ENCODE measurements at places on chromosomes 6 and 20.
A peak's percentile ranks its signal among the peaks of the same experiment; 100 is the strongest.

GRCh38 chr20:1994627-1995026 lies 769 bp upstream of the PDYN start:
- DNase-seq, result no peak

- peak; percentile 31 for DNase-seq
Observed at GRCh38 chr6:7671076-7671475, 54.8 kb upstream of the BMP6 start.

GRCh38 chr6:128763599-128764300 lies 119.2 kb upstream of the LAMA2 start:
- DNase-seq, result no peak

GRCh38 chr6:5481750-5482149 lies 220.4 kb downstream of the FARS2 start:
- DNase-seq, result no peak

DNA sequence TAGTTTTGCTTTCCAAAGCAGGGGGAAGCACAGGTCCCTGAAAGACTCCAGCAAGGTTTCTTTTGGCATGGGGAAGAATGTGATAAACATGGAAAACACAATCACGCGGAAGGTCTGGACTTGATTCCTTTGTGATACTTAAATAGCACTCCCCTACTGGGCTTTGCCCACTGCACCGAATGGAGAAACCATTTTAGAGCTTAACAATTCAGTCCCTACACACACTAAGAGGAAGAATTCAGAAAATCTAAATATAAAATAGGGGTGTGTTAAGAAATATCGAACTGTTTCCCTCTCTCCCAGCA lies 71.4 kb upstream of the NHSL1 start:
- DNase-seq, result peak; percentile 23

DNA sequence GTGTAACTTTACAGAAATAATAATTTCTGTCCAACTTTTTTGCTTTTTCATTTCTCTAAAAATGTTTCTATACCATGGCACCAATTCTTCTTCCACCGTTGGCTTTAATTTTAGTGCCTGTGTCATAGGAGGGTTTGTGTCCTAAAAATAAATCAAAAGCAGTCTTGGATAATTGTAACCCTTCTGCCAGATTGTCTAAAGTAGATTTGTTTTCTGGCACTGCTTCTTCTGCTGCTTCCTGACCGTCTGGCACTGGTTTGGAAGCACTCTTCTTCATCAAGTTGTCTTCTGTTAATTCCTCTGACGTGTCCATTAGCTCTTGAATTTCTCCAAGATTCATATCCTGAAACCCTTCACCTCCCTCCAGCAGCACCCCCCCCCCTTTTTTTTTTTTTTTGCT lies 33.1 kb downstream of the SCAF8 start:
- no peak for DNase-seq

- DNase-seq, result peak; percentile 70
Observed at GRCh38 chr20:37345339-37346235, at the start of gene SRC. TSS of gene SRC (plus strand) at chr20:37346140. CDS start at chr20:37384154, 38,014 bp downstream.

DNA sequence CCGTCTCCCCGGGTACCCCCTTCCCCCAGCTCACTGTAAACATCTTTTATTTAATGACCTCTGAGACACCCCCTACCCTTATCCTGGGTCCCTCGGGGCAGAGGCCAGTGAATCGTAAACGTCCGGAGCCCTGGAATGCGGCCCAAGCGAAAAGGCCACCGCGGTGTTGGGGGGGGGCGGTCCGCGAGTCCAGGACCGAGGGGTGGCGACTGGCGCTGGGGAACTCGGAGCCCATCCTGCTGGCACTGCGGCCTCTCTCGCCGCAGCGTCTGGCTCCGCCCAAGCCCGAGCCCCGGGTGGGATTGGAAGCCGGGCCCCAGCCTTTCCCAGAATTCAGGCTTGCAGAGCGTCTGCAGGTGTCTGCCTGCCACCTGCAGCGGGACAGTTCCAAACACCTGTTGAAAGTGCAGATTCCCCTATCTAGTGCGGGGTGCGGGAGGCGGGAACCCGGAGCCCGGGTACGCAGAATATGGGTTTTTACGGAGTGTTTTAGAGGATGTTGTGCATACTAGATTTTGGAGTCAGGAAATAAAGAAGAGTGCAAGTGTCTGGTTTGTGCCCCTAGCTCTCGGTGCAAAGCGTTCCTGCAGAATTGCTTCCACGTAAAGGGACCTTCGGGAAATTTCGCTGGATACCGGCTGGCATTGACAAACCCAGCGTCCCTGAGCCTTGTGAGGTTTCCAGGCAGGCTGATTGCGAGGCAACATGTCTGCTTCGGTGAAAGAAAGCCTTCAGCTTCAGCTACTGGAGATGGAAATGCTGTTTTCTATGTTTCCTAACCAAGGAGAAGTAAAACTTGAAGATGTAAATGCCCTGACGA lies 800 bp downstream of the RWDD2A start:
- peak; percentile 17 for DNase-seq

- no peak for DNase-seq
Observed at GRCh38 chr6:14082771-14083170, 34.8 kb upstream of the CD83 start.

- peak; percentile 83 for DNase-seq
Observed at GRCh38 chr6:160510199-160510598, 153.9 kb downstream of the LPA start.

DNA sequence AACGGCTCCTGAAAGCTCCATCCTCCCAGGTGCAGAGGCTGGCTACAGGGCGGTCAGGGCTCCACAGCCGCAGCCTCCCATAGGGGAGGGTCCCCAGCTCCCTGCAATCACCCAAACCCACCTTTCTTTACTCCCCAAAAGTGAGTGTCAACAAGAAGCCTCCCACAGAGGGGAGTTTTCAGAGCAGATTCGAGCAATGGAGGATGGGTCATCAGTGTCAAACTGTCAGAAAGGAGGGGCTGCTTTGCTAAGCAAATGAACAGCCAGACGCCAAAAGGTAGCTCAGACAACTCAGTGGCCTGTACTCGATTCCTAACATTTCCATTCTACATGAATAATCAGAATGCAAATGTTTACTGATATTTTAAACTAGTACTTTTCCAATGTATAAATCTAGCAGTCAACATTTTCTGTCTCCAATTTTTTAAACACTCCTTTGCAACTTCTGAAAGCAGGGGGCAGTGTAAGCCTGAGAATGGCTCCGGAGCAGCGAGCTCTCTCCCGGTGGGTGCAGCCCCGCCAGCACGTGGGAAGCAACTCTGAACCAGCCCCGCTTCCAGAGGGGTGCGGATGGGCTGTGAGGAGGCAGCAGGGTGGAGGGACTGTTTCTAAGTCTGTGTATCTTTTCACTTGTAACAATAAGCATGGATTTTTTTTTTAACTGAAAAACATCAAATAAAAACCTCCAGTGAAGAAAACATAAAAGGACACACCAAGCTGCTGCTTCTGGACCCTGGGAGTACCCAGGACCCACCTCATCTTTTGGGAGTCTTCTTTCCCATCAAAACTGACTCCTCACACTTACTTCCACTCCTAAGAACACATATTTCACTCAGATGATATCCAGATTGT lies 54.9 kb downstream of the TAF4 start:
- DNase-seq, result peak; percentile 37

GRCh38 chr20:24480509-24480908 lies 11.1 kb downstream of the SYNDIG1 start:
- DNase-seq, result no peak

DNA sequence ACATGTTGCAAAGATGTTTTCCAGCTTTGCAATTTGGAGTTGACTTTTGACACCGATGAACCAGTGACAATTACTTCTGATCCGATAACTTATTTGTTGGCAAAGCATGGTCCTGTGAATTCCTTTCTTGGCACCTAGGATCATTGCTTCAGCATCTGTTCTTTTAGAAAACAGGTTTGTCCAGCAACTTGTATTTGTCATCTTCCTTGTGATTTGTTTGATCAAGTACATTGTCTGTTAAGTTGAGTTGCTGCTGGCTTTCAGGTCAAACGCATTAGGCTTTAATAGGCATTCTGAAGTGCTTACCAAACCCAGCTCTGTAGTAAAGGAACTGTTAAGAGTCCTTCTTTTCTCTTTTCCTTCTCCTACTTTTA lies 192.4 kb upstream of the ZNF217 start:
- DNase-seq, result no peak

- DNase-seq, result no peak
Observed at GRCh38 chr6:130008236-130008873, 10.0 kb upstream of the L3MBTL3 start.

DNA sequence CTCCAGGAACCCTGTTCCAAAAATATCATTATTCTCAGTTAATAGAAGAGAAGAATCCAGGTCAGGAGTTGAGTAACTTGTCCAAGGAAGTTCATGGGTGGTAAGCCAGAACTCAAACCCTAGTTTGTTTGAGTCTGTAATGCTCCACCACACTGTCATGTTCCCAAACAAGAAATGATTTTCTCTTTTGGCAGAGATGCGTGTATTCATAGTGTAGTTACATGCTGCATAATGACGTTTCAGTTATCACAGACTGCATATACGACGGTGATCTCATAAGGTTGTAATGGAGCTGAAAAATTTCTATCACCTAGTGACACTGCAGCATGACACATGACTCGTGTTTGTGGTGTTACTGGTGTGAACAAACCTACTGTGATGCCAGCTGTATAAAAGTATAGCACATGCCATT lies 102.6 kb downstream of the TULP4 start:
- peak; percentile 91 for DNase-seq

DNA sequence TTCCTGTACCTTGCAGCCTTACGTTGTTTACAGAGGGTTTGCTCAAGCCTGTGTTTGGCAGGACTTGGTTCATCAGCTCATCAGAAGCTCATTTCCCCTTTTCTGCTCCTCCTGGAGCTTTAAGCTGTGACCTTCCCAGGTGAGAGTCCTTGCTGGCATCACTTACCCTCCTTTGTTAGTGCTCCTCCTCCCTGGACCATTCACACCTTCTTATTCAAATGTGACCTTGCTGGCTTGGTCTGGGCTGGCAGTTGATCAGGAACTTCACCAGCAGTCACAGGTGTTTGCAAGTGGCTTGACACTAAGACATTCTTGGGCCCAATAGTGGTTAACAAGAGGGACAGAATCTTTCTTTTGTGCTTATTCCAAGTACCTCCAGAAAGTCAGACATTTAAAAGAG lies 148.8 kb downstream of the C6orf58 start:
- DNase-seq, result no peak

- DNase-seq, result no peak
Observed at GRCh38 chr6:25377664-25378063, 98.5 kb downstream of the CARMIL1 start.

GRCh38 chr20:36824142-36824940 lies 50.8 kb upstream of the DSN1 start:
- no peak for DNase-seq

DNA sequence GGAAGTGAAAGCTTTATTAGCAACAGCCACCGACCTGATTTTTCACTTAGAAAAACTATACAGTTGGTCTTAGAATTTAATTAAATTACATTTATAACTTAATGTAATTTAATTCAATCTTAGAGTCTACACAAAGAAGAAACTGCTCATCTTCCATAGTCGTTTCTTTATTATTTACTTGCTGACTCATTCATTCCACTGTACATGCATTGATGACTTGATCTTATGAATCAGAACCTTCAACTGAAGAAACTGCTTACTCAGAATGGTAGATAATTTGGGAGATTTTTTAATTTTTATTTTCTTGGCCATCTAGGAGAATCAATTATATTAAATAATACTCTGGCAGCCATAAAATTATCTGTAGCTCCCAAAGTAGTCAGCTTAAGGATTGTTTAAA lies 1021.6 kb upstream of the FLRT3 start:
- no peak for DNase-seq

- no peak for DNase-seq
Observed at GRCh38 chr20:46013829-46014516, 5.3 kb downstream of the MMP9 start.

DNA sequence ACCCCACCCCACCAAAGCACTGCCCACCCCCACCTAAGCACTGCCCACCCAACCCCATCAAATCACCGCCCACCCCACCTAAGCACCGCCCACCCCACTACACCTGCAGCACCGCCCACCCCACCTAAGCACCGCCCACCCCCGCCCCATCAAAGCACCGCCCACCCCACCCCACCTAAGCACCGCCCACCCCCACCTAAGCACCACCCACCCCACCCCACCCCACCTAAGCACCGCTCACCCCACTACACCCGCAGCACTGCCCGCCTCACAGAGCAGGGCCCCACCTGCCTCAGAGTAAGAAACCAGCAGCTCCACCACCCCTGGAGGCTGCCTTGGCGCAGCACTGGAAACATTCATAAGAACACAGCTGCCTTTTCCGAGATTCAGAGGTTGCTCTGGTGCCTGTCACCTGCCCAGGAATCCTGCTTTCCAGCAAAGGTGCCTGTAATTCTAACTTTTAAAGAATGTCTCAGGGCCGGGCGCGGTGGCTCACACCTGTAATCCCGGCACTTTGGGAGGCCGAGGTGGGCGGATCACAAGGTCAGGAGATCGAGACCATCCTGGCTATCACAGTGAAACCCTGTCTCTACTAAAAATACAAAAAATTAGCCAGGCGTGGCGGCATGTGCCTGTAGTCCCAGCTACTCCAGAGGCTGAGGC lies 148.2 kb downstream of the BMP7 start:
- DNase-seq, result no peak

DNA sequence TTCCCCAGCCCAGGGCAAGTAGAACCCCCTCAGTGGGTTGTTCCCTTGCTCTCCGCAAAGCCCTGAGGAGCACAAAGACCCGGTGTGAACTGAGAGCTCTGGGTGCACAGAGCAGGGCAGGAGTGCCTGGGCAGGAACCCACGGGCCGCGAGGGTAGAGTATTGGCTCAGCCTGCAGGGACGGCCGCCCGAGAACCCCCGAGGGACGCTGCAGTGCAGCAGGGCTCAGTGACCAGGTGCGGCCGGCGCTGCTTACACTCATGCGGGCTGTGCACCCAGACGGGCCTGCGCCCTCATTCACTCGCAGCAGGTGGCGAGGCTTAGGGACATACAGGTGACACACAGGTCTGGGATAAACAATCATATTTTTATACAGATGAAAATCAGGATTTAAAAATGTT lies 51.9 kb upstream of the PDE10A start:
- DNase-seq, result no peak

- no peak for DNase-seq
Observed at GRCh38 chr6:154058963-154059680, 20.1 kb downstream of the OPRM1 start.

- DNase-seq, result peak; percentile 74
Observed at GRCh38 chr20:2151858-2152281, 50.2 kb downstream of the STK35 start.

DNA sequence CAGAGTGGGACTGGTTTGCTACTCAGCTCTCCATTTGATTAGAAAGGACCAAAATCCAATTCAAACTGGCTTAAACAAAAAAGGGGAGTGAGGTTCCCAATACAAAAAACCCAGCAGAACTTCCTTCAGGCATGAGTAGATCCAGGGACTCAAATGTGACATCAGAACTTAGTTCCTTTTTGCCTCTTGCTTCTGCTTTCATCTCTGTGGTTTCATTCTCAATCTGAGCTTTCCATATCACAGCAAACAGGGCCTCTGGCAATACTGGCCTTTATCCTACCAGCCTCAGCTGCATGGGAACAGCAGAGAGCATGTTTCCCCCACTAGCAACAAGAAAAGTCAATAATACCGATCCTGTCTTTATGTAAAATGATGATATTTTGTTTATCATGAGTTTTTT lies 28.6 kb upstream of the PRELID3B start:
- no peak for DNase-seq

Data from fibroblast of lung (primary cell).